ENCODE measurements at places on chromosomes 1 and 21.

DNA sequence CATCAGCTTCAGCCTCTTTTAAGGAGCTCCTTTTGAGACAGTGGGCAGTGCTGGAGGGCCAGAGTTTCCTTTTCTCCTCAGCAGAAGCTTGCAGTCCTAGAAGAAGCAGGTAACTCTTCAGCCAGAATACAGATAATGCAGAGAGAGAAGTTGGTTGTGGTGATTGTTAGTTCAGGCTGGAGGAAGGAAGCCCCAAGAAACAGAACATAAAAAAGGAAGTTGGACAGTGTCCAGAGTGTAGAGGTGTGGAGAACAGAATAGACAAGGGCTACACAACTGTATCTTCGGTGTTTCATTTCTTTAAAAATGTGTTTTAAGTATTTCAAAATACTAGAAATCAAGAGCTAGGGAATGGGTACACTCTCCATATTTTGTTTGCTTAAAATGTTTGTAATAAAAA, 6.4 kb upstream of the TACSTD2 start:
- DNase-seq: no peak

DNA sequence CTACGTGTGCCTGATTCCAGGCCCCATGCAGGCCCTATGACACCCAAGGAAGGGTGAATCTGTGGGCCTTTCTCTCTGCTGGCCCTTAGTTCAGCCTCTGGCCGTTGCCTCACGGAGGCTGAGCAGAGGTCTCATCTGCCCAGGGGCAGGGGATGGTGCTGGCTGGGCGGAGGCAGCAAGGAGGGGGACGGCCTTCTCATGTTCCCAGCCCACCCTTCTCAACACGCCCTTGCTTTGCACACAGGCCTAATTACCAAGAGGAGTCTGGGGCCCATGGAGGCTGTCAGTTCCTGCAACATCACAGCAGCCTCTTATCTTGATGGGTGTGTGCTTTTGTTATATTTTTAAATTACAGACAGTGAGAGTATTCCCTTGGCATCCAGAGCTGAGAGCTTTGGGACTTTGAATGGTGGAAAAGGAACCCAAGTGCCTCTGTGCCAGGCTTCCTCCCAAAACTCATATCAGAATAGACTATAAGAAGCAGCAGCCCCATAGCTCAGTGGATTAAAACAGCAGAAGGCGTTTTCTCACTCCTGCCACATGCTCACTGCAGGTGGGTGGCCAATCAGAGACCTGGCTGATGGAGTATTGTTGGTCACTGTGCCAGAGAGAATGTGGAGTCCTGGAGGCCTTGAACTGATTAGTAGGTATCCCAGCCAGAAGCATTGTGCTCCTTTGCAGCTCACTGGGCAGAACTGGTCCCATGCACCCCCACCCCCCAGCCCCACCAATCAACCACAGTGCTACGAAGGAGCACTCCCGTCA, 164.9 kb downstream of the CAMTA1 start:
- no peak for DNase-seq

GRCh38 chr1:193176113-193176512, 10.3 kb downstream of the B3GALT2 start:
- DNase-seq: no peak

DNA sequence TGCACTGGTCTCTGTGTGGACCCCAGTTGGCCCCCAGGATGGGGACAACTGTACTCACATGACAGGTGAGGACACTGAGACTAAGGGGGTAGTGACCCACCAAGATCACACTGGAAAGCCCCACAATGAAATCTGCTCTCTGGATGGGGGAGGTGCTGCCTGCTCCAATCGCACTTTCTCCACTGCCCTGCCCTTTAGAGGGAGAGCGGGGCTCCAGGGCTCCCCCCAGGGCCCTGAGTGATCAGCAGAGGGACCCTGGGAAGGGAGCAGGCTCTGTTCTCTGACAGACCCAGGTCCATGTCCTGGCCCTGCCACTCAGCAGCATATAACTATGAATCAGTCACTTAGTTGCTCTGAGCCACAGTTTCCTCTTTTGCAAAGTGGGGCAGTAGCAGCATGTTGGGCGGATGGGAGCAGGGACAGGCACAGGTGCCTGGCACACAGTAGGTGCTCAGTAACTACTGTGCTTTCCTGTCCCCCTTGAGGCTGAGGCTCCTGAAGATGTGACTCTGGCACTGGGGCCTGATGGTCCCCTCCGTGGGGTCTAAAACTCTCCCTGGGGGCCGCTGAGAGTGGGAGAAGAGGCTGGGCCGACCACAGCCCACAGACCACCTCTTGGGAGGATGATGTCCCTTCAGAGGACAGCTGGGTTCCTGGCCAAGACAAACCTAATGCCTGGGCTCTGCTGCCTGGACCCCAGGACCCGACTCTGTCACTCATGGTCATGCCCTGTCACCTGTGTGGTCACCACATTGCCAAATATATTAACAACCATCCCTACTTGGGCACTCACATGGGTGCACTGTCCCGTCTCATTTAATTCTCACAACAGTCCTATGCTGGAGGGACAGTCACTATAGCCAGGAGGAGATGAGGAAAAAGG, 222.7 kb downstream of the PTPRU start:
- no peak for DNase-seq

- DNase-seq: no peak
These were observed 31.2 kb upstream of the FASLG start for GRCh38 chr1:172627702-172628101.

DNA sequence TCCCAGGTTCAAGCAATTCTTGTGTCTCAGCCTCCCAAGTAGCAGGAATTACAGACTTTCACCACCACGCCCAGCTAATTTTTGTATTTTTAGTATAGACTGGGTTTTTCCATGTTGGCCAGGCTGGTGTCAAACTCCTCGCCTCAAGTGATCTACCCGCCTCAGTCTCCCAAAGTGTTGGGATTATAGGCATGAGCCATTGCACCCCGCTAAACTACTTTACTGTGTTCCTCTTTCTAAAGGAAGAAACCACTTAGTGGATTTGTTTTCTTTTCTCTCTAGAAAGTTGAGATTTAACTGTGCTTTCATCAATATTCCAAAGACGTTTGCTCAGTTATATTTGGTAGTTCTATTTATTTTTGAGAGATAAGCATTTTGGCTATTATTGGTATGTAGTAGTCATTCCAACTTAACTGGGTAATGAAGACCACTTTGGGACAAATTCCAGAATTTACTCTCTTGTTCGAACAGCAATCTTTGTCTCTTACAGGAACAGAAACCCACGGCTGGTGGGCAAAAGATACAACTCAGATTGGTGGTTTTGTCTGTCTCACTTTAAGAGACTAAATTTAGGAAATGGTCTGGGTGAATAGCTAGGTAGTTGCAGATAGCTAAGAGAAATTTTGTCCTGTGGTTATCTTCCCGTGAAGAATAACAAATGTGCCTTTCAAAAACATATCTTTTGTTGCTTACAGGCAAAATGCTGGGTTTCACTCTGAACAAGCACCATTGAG, 103.5 kb upstream of the CD55 start:
- DNase-seq: no peak

DNA sequence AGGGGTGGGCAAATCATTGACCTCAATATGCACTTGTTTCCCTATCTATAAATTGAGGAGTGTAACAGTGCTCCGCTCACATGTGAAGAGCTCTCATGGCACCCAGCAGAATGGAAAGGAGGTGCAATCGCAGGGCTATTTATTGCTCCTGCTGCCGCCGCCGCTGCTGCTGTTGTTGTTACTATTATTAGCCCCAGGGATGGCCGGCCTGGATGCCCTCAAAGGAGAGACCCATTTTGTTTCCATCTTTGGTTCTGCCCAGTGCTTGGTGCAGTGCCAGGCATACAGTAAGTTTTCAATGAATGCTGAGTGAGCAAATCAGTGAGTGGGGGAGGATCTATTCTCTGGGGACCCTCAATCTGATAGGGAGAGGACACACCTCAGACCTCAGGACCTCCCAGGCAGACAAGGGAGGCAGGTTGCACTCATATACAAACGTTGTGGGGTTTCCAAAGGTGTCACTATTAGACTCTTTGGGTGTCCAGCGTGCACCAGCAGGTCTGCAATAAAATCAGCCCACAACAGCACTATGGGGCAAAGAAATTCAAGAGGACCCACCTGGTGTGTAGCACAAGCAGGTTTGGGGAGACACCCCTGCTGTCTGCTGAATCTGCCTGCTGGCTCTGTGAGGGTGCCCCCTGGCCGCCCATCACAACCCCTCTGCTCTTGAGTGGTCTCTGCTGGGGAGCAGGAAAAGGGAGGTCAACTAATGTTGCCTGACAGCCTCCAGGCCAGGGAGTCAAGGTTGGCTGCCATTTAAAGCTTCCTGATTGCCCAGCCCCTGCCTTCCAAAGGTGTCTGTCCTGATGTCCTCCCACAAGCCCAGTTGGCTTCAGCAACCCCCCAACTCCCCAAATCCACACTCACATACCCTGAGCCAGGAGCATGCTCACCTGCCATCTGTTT, 136.3 kb downstream of the ACTL8 start:
- no peak for DNase-seq

GRCh38 chr1:149927056-149927562, 494 bp downstream of the SF3B4 start:
- no peak for DNase-seq

DNA sequence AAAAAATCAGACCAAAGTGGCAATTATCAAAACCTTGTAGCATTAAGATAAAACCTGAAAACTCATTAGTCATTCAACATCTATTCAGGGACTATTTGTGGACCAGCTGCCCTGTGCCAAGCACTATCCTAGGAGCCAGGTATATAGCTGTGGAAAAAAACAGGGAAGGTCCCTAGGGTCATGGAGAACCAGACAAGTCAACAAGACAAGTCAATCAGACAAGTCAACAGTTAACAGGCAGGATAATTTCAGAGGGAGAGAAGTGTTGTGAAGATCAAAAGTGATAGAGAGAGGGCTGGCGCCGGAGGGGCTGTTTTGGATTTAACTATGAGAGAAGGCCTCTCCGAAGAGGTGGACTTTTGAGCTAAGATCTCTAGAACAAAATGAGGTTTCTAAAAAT, 3.3 kb upstream of the ATP1A4 start:
- DNase-seq: no peak

- DNase-seq: no peak
These were observed 1.4 kb downstream of the TIE1 start for GRCh38 chr1:43302201-43302600.

DNA sequence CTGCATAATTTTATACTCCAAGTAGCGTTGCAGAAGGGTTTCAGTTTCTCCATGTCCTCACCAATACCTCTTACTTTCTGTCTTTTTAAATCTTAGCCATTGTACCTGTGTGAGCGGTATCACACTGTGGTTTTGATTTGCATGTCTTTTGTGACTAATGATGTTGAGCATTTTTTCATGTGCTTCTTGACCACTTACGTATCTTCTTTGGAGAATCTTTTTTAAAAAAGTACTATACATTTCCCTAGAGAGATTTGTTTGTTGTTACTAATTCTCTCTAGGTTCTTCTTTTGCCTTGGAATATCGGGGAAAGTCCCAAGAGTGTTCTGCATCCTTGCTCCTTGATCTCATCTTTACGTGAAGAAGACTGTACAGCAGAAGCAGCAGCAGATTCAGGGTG, 81.8 kb upstream of the WARS2 start:
- no peak for DNase-seq

GRCh38 chr1:118944133-118944532, 44.0 kb downstream of the TBX15 start:
- DNase-seq: no peak

DNA sequence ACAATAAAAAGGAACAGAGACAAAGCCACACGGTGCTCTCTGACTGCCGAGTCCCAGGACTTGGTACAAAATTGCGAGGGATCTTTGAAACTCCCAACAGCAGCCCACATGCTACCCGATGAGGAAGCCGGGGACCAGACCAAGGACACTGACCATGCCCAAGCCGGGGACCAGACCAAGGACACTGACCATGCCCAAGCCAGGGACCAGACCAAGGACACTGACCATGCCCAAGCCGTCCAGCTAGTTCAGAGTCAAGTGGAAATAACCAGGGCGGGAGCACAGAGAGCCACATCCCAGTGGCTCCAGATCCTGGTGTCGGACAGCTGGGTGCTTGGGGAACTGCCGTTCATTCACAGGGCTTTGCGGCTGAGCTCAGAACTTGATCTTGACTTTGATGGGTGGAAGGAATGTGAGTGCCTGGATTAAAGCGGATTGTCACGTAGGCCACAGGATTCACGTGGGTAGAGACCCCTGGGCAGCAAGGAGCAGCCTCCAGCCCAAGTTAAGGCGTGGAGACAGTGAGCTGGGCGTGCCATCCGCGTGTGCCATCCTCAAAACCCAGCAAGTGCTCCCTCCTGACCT, 16.5 kb upstream of the TRAPPC10 start:
- DNase-seq: no peak

DNA sequence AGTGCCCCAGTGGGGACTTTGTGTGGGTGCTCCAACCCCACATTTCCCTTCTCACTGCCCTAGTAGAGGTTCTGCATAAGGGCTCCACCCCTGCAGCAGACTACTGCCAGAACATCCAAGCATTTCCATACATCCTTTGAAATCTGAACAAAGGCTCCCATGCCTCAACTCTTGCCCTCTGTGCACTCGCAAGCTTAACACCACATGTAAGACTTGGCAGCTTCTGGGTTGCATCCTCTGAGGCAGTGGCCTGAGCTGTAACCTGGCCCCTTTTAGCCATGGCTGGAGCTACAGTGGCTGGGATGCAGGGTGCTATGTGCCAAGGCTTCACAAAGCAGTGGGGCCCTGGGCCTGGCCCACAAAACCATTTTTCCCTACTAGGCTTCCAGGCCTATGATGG, 128.9 kb downstream of the TYW3 start:
- DNase-seq: no peak

GRCh38 chr1:209625791-209626285, 26.4 kb downstream of the LAMB3 start:
- no peak for DNase-seq

DNA sequence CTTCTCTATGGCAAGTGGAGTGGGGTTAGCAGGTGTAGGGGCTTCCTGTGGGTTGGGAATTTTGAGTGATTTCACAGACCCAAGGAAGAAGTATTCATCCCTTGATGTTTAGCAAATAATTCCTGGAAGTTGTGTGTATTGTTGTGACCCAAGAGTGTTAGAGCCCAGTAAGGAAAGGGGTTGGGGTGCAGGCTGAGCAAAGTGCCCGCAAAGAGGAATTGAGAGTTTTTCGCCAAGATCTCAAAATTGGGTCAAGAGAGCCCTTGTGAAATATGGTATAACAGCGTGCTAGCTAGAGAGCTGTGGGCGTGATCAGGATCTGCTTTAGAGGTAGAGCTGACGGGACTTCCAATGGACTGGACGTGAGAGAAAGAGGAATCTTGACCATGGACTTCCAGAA, 73.0 kb upstream of the LAPTM5 start:
- no peak for DNase-seq

DNA sequence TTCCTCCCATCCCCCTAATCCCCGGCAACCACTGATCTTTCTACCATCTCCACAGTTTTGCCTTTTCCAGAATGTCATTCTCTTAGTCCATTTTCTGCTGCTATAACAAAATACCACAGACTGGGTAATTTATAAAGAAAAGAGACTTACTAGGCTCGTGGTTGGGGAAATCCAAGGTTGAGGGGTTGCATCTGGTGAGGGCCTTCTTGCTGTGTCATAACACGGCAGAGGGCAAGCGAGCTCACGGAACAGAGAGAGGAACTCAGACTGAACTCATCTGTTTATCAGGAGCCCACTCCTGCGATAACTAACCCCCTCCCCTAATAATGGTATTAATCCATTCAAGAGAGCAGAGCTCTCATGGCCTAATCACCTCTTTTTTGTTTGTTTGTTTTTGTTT, 52.0 kb downstream of the RUNX3 start:
- no peak for DNase-seq

- no peak for DNase-seq
These were observed 26.6 kb downstream of the IL6R start for GRCh38 chr1:154431586-154432373.

Measured in NCI-H1436 treated with DMSO at 0.1 percent for 48 hours (cell line).